Effector CD8-positive, alpha-beta T cell (primary cell): ENCODE measurements at places on chromosomes 13 and 19.

DNA sequence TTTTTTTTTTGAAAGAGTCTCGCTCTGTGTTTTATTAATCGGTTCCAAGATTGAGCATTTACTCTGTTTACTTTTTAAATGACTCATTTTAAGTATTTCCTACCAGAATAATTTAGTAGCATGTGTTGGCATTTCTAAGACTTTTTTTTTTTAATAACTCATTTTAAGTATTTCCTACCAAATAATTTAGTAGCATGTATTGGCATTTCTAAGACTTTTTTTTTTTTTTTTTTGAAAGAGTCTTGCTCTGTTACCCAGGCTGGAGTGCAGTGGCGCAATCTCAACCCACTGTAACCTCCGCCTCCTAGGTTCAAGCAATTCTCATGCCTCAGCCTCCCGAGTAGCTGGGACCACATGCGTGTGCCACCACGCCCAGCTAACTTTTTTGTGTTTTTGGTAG lies 13.1 kb downstream of the SETDB2 start:
- no peak for DNase-seq

DNA sequence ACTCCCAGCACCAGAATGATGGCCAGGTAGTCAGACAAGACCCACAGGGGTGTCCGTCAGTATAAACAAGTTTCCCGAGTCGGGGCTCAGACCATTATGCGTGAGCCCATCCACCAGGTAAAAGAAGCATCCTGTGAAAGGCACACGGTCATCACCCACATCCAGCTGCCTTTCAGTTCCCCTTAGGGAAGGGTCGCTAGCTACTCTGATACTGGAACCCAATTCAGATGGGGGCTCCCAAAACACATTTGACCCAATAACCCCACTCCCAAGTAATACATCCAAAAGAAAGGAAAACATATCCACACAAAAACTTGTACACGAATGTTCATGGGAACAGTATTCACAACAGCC lies 66.8 kb downstream of the STK24 start:
- no peak for DNase-seq

DNA sequence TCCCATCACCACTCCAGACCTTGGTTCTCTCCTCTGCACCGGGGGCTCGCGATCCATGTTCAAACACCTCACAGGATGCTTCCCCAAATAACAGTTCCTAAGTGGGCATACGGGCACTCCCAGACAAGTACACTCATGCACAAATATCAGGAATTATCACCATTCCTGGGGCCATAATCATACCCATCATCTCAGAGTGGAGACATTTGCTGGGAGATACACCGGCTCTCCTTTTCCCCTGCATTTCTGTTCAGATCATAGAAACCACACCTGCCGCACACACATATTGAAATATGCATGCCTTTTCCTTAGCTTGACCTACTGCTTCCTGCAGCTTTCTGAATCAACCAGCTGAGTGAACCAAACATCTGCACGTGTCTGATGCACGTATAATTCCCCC lies 33.9 kb upstream of the MBNL2 start:
- DNase-seq, result no peak

- no peak for DNase-seq
Measured at GRCh38 chr19:2625434-2625833, 77.1 kb downstream of the GNG7 start.

DNA sequence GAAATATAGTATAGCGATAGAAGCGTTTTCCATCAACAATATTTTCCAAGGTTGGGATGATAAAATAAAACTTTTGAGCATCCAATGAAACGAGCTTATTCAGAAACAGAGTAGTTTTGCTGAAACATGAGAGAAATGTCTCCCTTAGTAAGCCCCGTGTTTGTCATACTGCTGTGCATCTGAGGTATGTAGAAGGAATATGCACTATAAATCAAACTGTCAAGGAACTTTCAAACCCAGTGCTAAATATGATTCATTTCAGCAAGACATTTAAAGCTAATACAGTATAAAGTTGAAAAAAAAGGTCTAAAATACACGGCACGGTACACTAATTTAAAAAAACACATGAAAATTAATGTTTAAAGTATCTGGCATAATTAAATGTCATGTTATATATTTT lies 546.2 kb downstream of the SLITRK5 start:
- no peak for DNase-seq

GRCh38 chr19:27765397-27765796 lies 1447.6 kb downstream of the UQCRFS1 start:
- no peak for DNase-seq
